ENCODE measurements at places on chromosomes 11 and 22. TPM values are rescaled to one million over a fixed set of nuclear protein-coding genes. Genes with fewer than 3 reads are reported as not detected.

The LRRC32 gene
- 0.07 TPM for total RNA-seq

The PHF21B gene
- not detected for total RNA-seq

The OR10A2 gene
- not detected for total RNA-seq

The SCGB1D2 gene
- total RNA-seq, result not detected

The KRTAP5-7 gene
- not detected for total RNA-seq

The RIMBP3B gene
- total RNA-seq, result not detected

Measured in nasal cavity respiratory epithelium epithelial cell of viscerocranial mucosa (primary cell).